ENCODE measurements at places on chromosomes 1 and 21.

GRCh38 chr1:48870596-48870995 lies 93.9 kb upstream of the BEND5 start:
- DNase-seq = no peak

GRCh38 chr1:184052194-184052559 lies 647 bp downstream of the TSEN15 start:
- no peak for DNase-seq

GRCh38 chr1:154863315-154864174 lies 6.5 kb downstream of the KCNN3 start:
- DNase-seq = peak; percentile 49

DNA sequence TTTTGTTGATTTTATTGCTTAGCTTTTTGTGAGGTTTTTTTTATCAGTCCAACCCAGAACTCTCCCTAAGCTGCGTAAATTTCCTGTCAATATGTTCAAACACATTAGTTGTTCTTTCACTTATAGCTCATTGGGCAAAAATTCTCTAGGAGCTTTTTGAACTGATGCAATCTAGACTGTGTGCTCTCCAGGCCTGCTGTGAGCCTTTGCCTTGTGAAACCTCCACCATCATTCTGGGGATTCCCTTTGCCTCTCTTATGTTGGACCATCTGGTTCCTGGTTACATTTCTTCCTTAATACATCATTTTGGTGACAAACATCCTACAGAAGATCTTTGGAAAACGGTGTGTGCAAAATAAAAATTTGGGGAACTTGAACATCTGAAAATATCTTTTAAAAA lies 247.2 kb downstream of the LRRC7 start:
- DNase-seq = no peak

DNA sequence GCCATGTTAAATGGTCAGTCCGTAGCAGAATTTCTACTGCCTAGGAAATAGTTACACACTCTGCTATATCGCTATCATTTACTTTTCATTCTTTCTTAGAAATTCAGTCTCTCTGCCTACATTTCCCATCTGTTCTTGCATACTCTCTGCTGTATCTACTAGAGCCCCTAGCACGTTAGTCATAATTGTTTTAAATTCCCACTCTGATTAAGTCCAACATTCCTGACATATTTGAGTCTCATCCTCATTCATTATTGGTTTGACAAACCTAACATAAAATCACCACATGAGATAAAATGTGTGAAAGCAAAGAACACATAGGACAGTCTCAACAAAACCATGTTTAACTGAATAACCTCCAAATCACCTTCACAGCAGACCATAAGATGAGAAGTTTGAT lies 513.6 kb downstream of the PLPP3 start:
- no peak for DNase-seq

- DNase-seq = no peak
These were observed 46.0 kb upstream of the JUN start for GRCh38 chr1:58829866-58830265.

DNA sequence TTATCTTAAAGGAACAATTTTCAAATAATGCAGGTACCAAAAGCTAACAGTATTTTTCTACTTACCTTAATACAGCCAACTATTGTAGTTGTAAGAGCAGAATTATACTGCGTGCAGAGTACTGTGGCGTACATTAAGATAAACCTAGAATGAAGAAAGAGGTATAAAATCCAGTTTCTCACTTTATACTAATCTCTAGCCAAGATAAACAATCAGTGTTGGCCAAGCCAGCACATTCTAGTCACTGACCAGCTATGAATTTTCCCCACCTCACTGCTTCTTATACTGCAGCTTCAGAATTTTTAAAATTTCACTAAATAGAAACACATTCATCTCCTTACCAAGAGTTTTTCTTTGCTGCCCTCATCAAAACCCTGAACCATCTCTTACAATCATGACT lies 33.6 kb downstream of the SLC35D1 start:
- no peak for DNase-seq

- no peak for DNase-seq
These were observed 16.9 kb upstream of the COL11A1 start for GRCh38 chr1:103125219-103125618.

DNA sequence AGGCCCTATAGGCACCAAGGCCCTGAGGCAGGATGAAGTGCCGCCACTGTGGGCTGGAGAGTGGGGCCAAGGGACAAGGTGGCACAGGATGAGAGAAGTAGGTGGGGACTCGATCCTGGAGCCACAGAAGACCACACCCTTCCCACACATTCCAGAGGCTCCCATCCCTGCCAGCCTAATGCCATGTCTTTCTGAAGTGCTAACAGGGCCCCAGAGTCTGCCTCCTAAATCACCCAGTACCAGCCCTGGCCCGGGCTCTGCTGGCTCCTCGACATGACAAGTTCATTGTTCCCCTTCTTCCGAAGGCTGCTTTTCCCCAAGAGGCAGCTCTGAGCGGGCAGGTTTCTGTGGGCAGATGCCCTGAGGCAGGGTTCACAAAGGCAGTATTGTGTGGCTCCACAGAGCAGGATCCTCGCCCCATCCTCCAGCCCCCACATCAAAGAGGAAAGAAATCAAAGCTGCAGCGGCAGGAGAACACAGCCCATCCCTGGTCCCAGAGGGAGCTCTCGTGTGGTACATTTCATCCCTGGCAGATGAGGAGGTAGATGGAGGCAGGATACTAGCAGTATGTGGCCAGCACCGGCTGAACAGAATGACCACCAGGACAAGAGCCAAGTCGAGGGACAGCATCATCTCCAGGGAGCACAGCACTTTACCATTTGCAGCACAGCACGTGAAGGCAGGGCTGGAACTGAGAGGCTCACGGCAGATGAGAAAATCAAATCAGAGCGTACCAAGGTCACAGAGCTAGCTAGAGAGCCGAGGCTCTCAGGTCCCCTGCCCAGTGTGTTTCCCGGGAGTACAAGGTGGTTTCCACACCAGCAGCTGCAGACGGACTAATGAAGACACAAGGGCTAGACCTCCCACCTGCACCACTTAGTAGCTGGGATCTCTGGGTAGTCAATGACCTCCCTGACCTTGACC lies 64.8 kb downstream of the SYF2 start:
- DNase-seq = no peak

- DNase-seq = no peak
These were observed 11.0 kb downstream of the ZNF687 start for GRCh38 chr1:151293093-151293492.

- DNase-seq = no peak
These were observed 61.4 kb downstream of the ACTL8 start for GRCh38 chr1:17816511-17816910.

DNA sequence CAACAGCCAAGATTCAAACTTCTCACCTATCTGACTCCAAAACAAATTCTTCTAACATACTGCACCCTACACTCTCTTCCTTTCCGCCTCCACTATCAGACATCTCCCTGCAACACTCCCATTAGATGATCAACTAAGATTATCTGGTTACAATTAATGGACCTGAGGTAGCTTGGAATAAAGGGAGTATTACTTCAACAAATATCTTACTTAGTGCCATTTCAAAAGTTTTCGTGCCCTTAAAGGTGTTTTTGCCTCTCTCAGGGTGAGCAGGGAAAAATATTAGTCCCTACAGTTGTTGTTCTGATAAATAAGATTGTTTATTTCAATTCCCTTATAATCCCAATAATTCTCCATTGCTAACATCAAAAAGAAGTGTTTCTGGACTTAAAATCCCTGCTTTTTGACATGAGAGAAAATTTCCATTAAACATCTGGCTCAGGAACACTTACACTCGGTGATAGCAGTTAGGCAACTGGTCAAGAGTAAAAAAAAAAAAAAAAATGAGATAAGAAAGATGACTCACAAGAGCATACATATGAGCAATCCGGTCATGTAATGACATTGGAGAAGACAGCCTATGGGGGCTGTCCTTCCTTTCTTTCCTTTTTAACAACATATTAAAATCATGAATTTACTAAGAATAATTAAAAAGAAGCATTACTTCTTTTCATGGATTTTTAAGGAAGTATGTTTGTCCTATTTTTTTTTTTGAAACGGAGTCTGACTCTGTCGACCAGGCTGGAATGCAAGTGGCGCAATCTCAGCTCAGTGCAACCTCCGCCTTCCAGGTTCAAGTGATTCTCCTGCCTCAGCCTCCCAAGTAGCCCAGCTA lies 7.6 kb downstream of the RSBN1 start:
- DNase-seq = no peak

- DNase-seq = no peak
These were observed 5.8 kb downstream of the PLA2G2A start for GRCh38 chr1:19973616-19974015.

Data from Peyer's patch (tissue), 4 donors.